ENCODE measurements at places on chromosomes 16 and 17.

- no peak overlapping the region for H3K27ac ChIP-seq
- H3K4me3 ChIP-seq, result no peak overlapping the region
- DNase-seq, result no peak
- peaks cover 8% of the 10 kb centered on the region for H3K4me1 ChIP-seq
- peaks cover 1% of the 10 kb centered on the region for H3K27me3 ChIP-seq
These were observed 38.2 kb downstream of the CMTM4 start for GRCh38 chr16:66658143-66658859.

- H3K4me1 ChIP-seq, result no peaks in the 10 kb centered on the region
- no peaks in the 10 kb centered on the region for H3K36me3 ChIP-seq
- no peak for DNase-seq
- peaks cover 3% of the 10 kb centered on the region for H3K27me3 ChIP-seq
- no peak overlapping the region for H3K27ac ChIP-seq
- H3K4me3 ChIP-seq, result peak overlapping the region; percentile 15
These were observed 33.7 kb upstream of the LITAF start for GRCh38 chr16:11620243-11621003.

- H3K27ac ChIP-seq, result no peak overlapping the region
- no peak for DNase-seq
- H3K4me1 ChIP-seq, result no peaks in the 10 kb centered on the region
- H3K27me3 ChIP-seq, result peaks cover 4% of the 10 kb centered on the region
These were observed 24.3 kb downstream of the TMEM238L start for GRCh38 chr17:10779609-10780008.

DNA sequence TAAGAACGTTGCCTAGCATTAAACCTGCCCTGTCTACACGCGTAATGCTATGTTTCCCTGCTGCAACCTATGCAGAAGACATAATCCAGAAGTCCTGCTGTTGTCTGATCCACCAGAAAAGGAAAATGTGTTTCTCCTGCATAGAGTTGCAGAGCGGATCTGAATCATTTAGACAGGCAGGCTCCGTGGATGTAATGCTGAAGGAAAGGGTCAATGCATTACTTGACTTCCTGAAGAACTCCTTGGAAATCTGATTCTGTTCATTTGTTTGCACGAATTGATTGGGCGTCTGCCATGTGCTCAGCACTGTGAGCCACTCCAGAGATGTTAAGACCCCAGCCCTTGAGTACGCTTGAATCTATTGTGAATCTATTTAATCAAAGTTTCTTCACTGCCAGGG is 83.4 kb downstream of the FOXL1 start:
- H3K4me1 ChIP-seq, result peaks cover 24% of the 10 kb centered on the region
- H3K4me3 ChIP-seq, result no peak overlapping the region
- no peak for DNase-seq

- H3K27ac ChIP-seq, result no peak overlapping the region
- no peaks in the 10 kb centered on the region for H3K36me3 ChIP-seq
- H3K27me3 ChIP-seq, result peaks cover 2% of the 10 kb centered on the region
- no peaks in the 10 kb centered on the region for H3K4me1 ChIP-seq
- DNase-seq, result no peak
- no peak overlapping the region for H3K4me3 ChIP-seq
These were observed 181.3 kb downstream of the TMEM114 start for GRCh38 chr16:8408855-8409567.

GRCh38 chr16:17571499-17572093 is 100.8 kb upstream of the XYLT1 start:
- H3K27ac ChIP-seq, result no peak overlapping the region
- DNase-seq, result no peak
- H3K27me3 ChIP-seq, result peaks cover 1% of the 10 kb centered on the region
- H3K36me3 ChIP-seq, result no peaks in the 10 kb centered on the region
- no peak overlapping the region for H3K4me3 ChIP-seq

- peak overlapping the region; percentile 74 for H3K27ac ChIP-seq
- peaks cover 14% of the 10 kb centered on the region for H3K36me3 ChIP-seq
- no peaks in the 10 kb centered on the region for H3K27me3 ChIP-seq
- no peak overlapping the region for H3K4me3 ChIP-seq
- peaks cover 12% of the 10 kb centered on the region for H3K4me1 ChIP-seq
- no peak for DNase-seq
These were observed 1.4 kb downstream of the SAP30BP start for GRCh38 chr17:75668489-75668888.

DNA sequence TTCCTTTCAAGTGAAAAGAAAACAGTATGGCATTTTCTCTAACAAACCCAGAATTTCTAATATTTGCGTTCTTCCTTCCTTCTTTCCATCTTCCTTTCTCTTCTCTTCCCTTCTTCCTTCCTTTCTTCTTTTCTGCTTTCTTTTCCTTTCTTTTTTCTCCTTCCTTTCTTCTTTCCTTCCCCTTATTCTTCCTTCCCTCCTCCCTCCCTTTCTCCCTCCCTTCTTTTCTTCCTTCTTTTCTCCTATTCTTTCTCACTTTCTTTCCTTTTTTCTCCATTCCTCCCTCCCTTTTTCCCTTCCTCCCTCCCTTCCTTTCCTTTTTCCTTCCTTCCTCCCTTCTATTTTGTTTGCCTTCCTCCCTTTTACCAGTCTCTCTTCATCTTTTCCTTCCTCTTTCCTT is 194.8 kb downstream of the SHCBP1 start:
- H3K27ac ChIP-seq, result no peak overlapping the region
- H3K36me3 ChIP-seq, result no peaks in the 10 kb centered on the region

GRCh38 chr17:9802294-9802693 is 10.9 kb upstream of the DHRS7C start:
- H3K27ac ChIP-seq, result no peak overlapping the region
- DNase-seq, result no peak
- no peaks in the 10 kb centered on the region for H3K36me3 ChIP-seq
- H3K4me3 ChIP-seq, result no peak overlapping the region
- peaks cover 4% of the 10 kb centered on the region for H3K4me1 ChIP-seq

DNA sequence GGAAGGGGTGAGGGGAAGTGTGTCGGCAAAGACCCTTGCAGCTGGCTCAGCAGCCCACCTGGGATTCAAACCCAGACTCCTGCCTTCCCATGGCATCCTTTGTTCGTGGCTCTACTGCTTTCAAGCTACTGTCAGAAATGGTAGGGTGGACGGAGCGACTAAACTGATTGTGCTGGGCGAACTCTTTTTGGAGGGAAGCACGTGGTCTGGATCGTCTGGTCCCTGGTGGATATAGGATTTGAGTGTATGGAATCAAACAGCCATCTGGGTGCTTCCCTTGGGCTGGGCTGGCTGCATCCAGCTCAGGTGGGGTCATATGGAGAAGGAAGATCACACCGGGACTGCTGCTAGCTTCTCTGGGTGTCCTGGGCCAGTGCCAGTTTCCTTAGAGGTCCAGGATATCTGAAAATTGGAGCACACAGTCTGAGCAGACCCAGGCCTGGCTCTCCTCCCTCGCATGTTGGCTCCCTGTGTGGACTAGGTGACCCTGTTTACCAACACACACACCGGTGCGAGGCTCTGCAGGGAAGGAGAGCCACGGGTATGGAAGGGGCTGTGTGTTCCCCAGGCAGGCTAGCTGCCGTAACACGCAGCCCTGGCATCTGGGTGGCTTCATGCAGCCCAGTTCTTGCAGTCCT is 8.6 kb downstream of the CMIP start:
- no peak overlapping the region for H3K4me3 ChIP-seq
- DNase-seq, result no peak
- peaks cover 67% of the 10 kb centered on the region for H3K4me1 ChIP-seq
- H3K27me3 ChIP-seq, result peaks cover 11% of the 10 kb centered on the region
- H3K36me3 ChIP-seq, result peaks cover 21% of the 10 kb centered on the region

GRCh38 chr17:339193-340061 is 13.2 kb downstream of the RPH3AL start:
- no peak overlapping the region for H3K27ac ChIP-seq
- no peak for DNase-seq
- peaks cover 6% of the 10 kb centered on the region for H3K27me3 ChIP-seq
- H3K36me3 ChIP-seq, result peaks cover 5% of the 10 kb centered on the region
- H3K4me3 ChIP-seq, result no peak overlapping the region

GRCh38 chr17:64153565-64154312 is 23.8 kb upstream of the ERN1 start:
- peaks cover 2% of the 10 kb centered on the region for H3K27me3 ChIP-seq
- peaks cover 33% of the 10 kb centered on the region for H3K4me1 ChIP-seq
- peaks cover 15% of the 10 kb centered on the region for H3K36me3 ChIP-seq
- no peak overlapping the region for H3K27ac ChIP-seq

DNA sequence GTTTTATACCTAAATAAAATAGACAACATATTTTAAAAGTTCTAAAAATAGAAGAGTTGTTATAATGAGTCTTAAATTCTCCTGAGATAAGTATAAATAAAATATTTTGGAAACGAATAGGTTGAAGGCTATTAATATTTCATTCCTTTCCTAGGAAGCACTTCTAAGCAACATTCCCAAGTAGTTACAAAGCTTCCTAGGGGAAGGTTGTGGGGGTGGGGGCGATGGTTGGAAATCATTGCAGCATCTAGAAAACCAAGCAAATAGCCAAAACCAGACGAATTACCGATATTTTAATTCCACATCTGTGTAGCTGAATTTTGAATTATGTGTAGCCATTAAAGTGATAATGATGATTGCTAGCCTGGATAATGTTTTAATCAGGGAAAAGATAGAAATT is 26.9 kb downstream of the PTRH2 start:
- no peaks in the 10 kb centered on the region for H3K4me1 ChIP-seq
- H3K36me3 ChIP-seq, result peaks cover 33% of the 10 kb centered on the region
- H3K27me3 ChIP-seq, result no peaks in the 10 kb centered on the region
- no peak for DNase-seq

- no peak for DNase-seq
- H3K27me3 ChIP-seq, result no peaks in the 10 kb centered on the region
- no peaks in the 10 kb centered on the region for H3K4me1 ChIP-seq
These were observed 38.7 kb downstream of the LAT start for GRCh38 chr16:29023279-29024277.

DNA sequence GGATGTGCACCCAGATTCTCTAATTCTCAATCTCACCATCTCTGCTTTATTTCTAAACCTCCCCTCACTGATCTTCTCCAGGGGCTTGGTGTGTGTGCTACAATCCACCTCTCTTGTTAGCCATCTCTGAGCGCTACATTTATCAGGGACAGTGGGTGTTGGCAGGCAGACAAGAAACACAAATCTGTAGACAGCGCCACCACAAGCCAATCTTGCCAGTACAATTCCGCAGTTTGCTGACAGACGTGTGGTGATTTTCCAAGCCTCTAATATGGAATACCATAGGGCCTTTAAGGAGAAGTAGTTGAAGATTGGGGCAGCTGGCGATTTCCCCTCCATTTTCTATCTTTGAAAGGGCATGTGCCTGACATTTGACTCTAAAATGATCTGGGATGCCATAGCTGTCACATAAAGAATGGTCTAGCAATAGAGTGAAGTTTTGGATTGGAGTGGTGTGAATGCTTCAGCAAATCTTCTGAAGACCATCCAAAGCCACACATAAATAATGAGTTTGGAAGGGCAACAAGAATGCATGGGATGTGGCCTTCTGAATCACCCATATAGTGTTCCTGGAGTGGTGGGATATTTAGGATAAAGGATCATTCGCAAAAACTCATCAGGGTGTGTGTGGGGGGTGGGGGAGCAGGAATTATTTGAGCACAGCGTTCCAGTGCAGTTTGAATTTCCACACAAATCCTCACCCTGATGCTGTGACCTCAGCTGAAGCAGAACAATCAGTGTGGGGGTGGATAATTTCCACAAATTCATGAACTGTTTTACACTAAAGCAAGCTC is 12.0 kb upstream of the ANKFN1 start:
- H3K36me3 ChIP-seq, result no peaks in the 10 kb centered on the region
- DNase-seq, result no peak
- no peak overlapping the region for H3K4me3 ChIP-seq
- peaks cover 2% of the 10 kb centered on the region for H3K27me3 ChIP-seq
- H3K4me1 ChIP-seq, result no peaks in the 10 kb centered on the region

GRCh38 chr16:8229011-8229520 is 361.2 kb downstream of the TMEM114 start:
- no peaks in the 10 kb centered on the region for H3K4me1 ChIP-seq
- H3K4me3 ChIP-seq, result no peak overlapping the region
- no peak overlapping the region for H3K27ac ChIP-seq
- H3K27me3 ChIP-seq, result no peaks in the 10 kb centered on the region

DNA sequence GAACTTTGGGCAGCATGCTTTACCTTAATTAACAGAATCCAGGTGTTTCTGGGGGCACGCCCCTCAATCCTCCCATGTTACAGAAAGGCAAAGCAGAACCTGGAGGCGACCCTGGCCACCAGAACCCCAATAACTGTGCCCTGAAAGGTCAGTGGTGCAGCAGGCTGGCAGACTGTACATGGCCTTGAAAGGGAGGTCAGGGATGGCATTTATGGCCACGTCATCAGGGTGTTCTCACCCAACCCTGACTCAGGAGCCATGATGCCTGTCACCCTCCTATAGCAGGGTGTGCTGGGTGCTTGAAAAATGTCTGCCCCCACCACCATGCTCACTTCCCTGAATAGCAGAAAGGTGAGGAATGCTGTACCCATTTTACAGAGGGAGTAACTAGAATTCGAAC is 177.7 kb downstream of the TMEM132E start:
- peaks cover 4% of the 10 kb centered on the region for H3K27me3 ChIP-seq
- no peaks in the 10 kb centered on the region for H3K36me3 ChIP-seq
- no peak overlapping the region for H3K27ac ChIP-seq
- H3K4me3 ChIP-seq, result no peak overlapping the region

- DNase-seq, result no peak
- H3K4me1 ChIP-seq, result no peaks in the 10 kb centered on the region
- no peak within 1 kb of the TSS for H3K4me3 ChIP-seq
- H3K27ac ChIP-seq, result no peak within 1 kb of the TSS
- H3K36me3 ChIP-seq, result peaks cover 4% of the 10 kb centered on the region
These were observed at the start of gene COX6A2 for GRCh38 chr16:31428279-31428597. TSS of gene COX6A2 (minus strand) at chr16:31428360. CDS start at chr16:31428325, 35 bp downstream.

DNA sequence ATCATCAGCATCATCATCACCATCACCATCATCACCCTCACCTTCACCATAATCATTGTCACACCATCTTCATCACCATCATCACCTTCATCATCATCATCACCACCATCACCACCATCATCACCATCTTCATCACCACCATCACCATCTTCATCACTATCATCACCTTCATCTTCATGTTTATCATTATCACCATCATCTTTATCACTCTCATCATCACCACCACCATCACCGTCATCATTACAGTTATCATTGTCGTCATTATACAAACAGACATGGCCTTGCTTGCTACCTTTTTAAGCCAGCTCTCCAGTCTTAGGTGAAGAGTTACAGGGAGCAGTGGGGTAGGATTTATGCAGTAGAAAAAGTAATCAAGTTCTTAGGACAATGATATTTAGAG is 114.9 kb downstream of the IRF8 start:
- peaks cover 13% of the 10 kb centered on the region for H3K4me1 ChIP-seq
- no peak overlapping the region for H3K27ac ChIP-seq
- H3K27me3 ChIP-seq, result peaks cover 4% of the 10 kb centered on the region
- no peaks in the 10 kb centered on the region for H3K36me3 ChIP-seq
- DNase-seq, result no peak

DNA sequence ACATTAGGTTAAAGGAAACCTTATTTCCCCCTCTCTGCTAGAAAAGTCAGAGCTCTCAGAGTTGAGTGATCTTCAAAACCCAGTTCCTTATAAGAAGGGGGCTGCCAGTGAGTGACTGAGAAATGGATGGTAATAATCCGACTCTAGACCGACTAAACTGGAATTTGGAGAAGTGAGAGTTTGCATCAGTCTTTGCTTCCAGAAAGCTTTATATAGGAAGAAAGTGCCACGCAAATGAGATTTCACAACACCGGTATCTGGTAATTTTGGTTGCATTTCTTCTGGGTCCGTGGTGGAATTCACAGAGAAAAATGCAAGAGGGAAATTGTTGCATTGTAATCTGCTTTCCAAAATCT is 271.4 kb downstream of the MAF start:
- no peaks in the 10 kb centered on the region for H3K27me3 ChIP-seq
- no peak overlapping the region for H3K27ac ChIP-seq
- peaks cover 13% of the 10 kb centered on the region for H3K4me1 ChIP-seq
- H3K36me3 ChIP-seq, result no peaks in the 10 kb centered on the region
- DNase-seq, result no peak
- no peak overlapping the region for H3K4me3 ChIP-seq

GRCh38 chr17:44589316-44590071 is 32.2 kb downstream of the FZD2 start:
- no peak for DNase-seq
- no peaks in the 10 kb centered on the region for H3K36me3 ChIP-seq
- no peak overlapping the region for H3K4me3 ChIP-seq
